Activated CD4-positive, CD25-positive, alpha-beta regulatory T cell treated with anti-CD3 and anti-CD28 coated beads, Interleukin-2, amount 50 U/mL, for 16 hours (primary cell): ENCODE measurements at places on chromosomes 1 and 21.

DNA sequence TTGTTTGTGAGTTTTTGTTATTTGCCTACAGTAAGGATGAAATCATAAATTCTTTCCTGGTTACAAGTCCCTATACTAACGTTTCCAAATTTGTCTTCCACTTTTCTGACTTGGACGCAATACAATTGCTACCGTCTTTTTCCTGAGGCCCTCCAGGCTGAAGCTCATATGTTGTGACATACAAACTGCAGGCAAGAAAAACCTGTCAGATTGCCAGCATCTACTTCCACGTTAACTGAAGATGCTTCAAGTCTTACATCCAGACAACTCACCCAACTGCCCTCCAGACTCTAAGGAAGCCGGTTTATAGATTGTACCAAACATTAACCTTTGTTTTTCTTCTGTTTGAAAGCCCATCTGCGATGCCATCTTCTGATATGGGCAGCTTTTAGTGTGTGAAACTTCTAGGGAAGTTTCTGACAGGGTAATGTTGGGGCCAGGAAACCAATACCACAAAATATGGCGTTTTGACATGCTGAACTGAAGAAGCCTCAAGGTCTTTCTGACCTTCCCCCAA, 21.4 kb upstream of the RNF11 start:
- no peak for DNase-seq

- DNase-seq: no peak
Observed at GRCh38 chr1:44010935-44011471, 19.6 kb downstream of the CCDC24 start.

GRCh38 chr1:118271883-118272282, 86.9 kb upstream of the SPAG17 start:
- no peak for DNase-seq

DNA sequence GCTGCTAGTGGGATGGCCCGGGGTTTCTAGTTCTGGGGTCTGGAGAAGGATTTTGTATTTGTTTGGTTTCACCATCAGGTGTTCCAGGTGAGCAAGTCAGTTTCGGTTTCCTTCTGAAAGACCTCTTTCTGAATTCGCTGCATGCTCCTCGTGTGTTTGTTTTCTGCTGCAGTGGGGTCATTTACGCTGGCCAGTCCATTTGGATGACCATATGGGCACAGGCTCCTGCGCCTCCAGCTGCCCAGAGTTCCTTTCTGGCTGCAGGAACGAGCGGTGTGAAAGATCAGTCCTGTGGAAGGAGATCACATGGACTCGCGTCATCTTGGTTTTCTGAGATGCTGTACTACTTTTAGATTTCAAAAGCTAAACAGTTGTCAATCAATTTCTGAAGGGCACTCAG, 83.7 kb upstream of the GCLM start:
- DNase-seq: no peak

DNA sequence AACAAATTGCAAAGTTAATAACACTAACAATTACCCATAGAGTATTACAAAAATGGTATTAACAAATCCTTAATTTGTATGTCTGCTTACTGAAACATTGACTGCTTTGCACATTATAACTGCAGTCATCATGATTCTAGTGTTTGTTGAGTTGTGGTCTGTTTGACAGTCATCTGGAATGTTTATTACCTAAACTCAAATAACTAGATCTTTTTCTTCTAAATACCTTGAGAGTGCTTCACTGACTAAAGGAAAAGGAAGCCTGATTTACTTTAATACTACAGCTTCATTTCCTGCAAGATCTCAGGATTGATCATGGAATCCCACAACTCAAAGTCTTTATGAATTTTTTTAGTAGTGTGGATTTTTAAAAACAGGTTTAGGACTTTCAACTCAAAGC, 70.0 kb downstream of the HMCN1 start:
- no peak for DNase-seq
